ENCODE measurements at places on chromosomes 6 and 20.

- no peak for DNase-seq
Observed at GRCh38 chr20:50663095-50663821, 28.1 kb downstream of the RIPOR3 start.

GRCh38 chr6:36853325-36853724 lies 14.1 kb upstream of the CPNE5 start:
- no peak for DNase-seq

GRCh38 chr6:18414116-18414515 lies 27.0 kb downstream of the RNF144B start:
- DNase-seq = no peak

GRCh38 chr6:157597461-157598312 lies 216.7 kb downstream of the ZDHHC14 start:
- peak; percentile 71 for DNase-seq

GRCh38 chr20:62728781-62729300 lies 20.2 kb downstream of the NTSR1 start:
- DNase-seq = no peak

- DNase-seq = no peak
Observed at GRCh38 chr6:82381278-82381677, 17.7 kb downstream of the TPBG start.

- no peak for DNase-seq
Observed at GRCh38 chr20:8212286-8212685, 80.2 kb downstream of the PLCB1 start.

- DNase-seq = no peak
Observed at GRCh38 chr20:59670786-59671492, 66.6 kb downstream of the PHACTR3 start.

- no peak for DNase-seq
Observed at GRCh38 chr6:169241688-169242350, 11.8 kb downstream of the THBS2 start.

DNA sequence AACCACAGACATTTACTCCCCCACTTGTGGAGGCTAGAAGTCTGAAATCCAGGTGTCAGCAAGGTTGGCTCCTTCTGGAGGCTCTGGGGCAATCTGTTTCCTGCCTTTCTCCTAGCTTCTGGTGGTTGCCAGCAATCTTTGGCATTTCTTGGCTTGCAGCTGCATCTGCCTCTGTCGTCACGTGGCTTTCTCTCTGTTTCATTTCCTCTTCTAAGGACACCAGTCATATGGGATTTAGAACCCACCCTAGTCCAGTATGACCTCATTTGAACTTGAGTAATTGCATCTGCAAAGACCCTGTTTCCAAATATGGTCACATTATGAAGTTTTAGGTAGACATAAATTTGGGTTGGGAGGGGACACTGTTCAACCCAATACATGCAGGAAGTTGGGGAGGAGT lies 56.2 kb upstream of the EPB41L1 start:
- no peak for DNase-seq

DNA sequence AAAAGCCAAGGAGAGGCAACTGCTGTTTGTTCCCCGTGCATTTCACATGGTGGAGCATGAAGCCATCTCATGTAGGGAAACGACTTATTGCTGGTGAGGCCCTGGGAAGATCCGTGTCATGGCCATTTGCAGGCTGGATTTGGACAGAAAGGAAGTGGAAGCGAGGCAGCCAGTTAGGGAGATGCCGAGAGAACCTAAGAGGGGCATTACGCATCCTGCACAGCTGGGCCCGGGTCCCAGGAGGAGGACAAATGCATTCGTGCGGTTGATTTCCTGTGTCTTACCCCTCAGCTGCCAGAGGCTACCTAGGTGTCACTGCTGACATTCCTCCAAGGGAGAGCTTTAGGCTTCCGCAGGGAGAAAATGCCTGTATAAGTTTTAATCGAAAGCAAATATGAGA lies 316.2 kb upstream of the CDYL start:
- no peak for DNase-seq

DNA sequence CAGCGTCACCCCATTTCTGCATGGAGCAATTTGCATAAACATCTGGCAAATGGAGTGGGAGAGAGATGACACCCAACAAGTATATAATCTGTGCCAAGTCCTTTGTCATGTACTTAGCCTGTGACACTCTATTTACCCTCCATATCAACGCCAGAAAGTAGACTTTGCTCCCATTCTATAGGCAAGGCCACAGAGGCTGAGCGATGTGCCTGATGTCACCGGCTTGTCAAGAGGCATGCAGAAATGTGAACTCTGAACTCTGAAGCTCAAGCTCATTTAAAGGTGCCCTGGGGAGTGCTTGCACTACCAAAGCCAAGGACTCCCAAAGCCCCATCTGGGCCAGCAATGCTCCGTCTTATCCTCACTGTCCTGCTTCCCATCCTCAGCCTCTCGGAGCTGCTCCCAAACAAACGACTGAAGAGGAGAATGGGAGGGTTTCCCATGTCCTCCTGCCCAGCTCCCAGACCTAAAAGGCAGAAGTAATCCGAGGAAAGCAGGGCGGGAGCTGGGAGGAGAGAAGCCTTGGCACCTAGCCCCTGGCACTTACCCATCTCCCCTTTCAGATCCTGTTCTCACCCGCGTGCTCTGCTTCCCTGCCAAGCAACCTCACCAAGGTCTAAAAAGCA lies 9.2 kb downstream of the CPNE5 start:
- no peak for DNase-seq

DNA sequence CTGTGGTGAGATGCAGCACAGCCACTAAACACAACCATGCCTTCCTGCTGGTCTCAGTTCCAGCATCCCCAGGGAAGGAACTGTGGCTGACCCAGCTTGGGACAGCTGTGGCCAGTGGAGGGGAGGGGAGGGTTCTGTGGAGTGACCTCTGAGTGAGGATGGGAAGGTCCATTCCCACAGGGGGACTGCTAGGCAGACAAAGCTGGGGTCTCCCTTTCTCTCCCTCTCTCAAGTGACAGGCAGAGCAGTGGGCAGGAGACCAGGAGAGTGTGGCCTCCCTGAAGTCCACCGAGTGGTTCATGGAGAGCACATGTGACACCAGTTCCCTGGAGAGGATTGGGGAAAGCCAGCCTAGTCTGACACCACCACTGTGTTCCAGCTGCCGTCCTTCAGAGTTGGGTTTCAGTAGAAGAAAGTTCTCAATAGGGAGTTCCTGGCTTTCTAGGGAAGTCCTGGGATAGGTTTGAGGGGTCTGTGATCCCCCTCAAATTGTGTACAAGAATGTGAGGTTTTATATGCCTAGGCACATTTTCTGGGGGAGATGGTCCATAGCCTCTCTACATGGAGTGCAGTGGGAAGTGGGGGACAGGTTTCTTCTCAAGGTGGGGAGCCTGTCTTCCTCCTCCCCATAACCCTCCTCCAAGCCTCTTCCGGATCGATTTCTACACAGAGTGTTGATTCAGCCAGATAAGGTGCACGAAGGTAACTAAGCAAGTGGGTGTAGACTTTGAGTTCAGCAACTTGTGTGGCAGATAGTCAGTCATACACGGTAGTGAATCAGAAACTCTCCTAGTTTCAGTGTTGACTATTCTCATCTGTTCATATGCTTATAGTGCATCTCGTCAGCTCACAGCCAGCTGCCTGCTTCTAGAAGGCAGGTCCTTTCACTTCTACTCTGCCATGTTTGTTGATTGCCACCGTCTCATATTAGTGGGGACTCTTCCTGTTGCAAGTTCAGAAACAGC lies 18.9 kb downstream of the MANBAL start:
- no peak for DNase-seq

DNA sequence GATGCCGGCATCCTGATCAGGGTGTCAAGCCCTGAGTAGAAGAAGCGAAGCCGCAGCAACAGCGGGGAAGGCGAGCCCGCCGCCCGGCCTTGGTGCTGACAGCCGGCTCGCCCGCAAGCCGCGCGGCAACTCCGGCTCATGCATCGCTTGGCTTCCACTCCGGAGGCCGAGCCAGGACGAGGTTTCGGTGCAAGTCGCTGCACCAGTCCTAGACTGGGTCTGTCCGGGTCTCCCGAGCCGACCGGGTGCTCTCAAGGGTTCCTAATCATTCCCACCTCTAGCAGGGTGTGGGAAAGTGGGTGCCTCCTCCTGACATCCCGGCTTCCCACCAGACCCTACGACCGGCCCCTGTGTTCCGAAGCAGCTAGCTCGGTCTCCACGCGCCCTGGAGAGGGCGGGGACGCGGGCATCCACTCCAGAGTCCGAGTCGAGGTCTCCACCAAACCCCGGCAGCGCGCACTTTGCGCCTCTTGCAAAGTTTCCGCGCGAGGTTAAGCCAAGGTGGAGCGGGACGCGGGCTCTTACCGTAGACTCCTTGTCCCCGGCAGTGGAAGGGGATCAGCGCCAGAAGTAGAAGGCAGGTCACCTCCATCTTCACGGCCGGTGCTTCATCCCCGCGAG lies 1.4 kb downstream of the MDGA1 start:
- DNase-seq = no peak

DNA sequence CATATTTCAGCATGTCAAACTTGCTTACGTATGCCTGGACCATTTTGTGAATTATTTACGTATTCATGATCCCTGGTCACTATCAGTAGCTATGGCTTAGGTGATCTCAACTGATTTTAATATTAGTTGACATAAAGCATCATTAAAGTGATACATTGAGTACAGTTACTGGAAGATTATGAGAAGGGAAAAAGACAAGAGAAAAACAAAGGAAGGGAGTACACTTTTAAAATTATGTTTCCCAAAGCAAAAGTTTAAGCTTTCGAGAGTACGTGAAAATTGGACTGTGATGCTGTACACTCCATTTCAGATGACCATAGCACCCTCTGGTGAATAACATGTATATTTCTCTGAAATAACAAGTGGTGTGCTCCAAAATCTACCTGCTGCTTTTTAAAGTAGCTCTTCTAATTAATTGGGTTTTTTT lies 215.0 kb upstream of the HSF2 start:
- no peak for DNase-seq

GRCh38 chr6:77455271-77455670 lies 8.0 kb downstream of the HTR1B start:
- DNase-seq = no peak

GRCh38 chr6:23823421-23823820 lies 302.6 kb upstream of the NRSN1 start:
- no peak for DNase-seq

- no peak for DNase-seq
Observed at GRCh38 chr20:50689864-50690649, 1.3 kb downstream of the RIPOR3 start.

DNA sequence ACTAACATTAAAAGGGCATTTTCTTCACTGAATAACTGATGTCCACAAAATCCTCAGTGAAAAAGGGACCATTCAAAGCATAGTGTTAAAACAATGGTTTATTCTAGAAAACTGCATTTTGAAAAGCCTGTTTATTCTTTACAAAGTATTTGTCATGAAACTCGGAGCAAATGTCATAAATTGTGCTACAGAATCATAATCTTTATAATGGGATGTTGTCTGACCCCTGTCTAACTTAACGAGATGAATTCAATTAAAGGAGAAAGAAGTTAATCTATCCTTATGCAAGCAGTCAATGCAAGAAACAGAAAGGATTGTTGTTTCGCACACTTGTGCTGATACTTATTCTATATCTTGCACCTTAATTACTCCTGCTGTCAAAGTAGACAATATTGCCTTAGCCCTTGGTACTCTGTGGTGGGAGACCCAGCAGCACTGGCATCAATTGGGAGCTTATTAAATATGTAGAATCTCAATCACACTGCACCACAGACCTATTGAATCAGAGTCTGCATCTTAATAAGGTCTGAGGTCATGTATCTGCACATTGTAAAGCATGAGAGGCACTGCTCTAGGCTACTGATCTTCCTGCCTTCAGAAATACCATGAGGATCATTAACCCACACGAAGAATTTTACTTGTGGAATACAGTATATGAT lies 708.3 kb downstream of the HDGFL1 start:
- DNase-seq = no peak

- no peak for DNase-seq
Observed at GRCh38 chr6:122020588-122021264, 378.7 kb upstream of the HSF2 start.

- no peak for DNase-seq
Observed at GRCh38 chr6:2432292-2432691, 186.9 kb upstream of the GMDS start.

GRCh38 chr6:22424196-22424595 lies 127.4 kb upstream of the PRL start:
- no peak for DNase-seq

DNA sequence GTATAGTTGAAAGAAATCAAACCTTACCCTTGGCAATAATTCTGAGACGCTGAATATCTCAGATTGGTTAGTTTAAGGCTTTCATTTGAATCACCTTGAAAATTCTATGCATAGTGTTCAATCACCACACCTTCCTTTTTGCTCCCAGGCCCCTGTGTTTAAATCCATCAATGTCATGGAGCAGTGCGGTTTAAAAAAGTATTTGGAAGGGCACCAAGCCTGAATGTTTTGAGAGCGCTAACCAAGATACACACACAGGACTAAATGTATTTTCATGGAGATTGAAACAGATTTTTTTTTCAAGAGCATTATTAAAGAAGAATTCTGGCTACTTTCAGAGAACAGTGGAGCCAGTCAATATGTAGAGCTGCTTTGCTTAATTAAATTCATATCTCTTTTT lies 195.7 kb downstream of the CENPW start:
- no peak for DNase-seq

GRCh38 chr6:138510093-138510492 lies 10.8 kb upstream of the NHSL1 start:
- DNase-seq = no peak

DNA sequence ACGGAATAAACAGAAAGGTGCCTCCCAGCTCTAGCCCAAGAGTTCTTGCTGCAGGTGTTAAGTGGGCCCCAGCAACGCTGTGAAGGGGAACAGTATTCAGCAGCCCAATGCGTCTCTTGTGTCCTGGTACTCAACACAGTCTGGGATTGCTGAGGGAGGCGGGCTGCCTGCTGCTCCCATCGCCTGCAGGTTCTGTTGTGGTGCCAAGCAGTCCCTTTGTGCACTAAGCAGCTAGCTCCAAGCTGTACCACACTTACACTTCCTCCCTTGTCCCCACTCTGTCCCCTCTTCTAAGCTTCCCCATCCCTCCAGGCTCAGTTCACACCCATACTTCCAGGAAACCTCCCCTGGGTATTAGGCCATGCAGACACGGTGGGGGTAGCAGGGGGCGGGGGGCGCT lies 92.7 kb downstream of the AGPAT4 start:
- no peak for DNase-seq

DNA sequence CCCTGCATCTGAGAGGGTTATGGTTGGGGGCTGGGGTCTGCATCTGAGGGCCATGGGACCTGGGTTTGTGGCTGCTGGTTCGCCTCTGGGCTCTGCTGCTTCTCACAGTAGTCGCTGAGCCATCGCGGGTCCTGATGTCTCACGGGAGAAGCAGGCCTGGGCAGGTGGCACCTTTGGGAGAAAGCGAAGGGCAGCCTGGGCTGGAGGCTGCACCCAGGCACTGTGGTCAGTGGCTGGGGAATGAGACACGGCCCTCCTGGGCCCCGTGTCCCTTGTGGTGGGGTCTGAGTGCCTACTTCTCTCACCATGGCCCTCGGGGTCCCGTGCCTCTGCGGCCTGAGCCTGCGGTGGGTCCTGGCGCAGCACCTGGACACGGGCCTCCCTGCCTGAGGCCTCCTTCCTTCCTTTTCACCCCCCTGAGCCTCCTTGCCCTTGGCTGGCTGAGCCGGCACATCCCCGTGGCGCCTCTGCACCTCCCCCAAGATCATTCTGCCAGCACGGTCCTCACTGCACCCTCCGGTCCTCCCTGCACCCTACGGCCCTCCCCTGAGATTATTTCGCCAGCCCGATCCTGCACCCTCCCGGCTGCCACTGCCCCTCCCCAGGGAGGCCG lies 206.0 kb downstream of the ERMARD start:
- no peak for DNase-seq

GRCh38 chr6:45000833-45001232 lies 327.3 kb upstream of the RUNX2 start:
- no peak for DNase-seq

- no peak for DNase-seq
Observed at GRCh38 chr20:60727425-60727824, 524.6 kb upstream of the CDH4 start.

Data from H1 (cell line).